ENCODE measurements at places on chromosomes 16 and 17.

- no peak for DNase-seq
Observed at GRCh38 chr17:65533852-65534457, 27.5 kb downstream of the AXIN2 start.

DNA sequence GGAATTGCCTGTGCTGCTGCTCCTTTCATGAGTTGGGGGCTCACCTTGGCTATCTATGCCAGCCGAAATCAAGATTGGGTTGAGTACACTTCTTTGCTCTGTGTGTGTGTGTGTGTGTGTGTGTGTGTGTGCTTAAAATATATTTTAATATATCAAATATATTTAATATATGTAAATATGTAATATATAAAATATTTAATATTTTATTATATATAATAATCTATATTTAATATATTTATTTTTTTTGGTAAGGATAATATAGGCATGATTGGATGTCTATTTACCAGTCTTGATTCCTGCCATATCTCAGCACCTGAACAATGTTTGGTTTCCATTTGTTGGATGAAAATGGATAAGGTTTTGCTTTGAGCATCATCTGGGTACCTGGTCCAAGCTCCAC, 399.3 kb downstream of the CA10 start:
- no peak for DNase-seq

- DNase-seq, result no peak
Observed at GRCh38 chr17:3859940-3860339, 13.9 kb upstream of the NCBP3 start.

DNA sequence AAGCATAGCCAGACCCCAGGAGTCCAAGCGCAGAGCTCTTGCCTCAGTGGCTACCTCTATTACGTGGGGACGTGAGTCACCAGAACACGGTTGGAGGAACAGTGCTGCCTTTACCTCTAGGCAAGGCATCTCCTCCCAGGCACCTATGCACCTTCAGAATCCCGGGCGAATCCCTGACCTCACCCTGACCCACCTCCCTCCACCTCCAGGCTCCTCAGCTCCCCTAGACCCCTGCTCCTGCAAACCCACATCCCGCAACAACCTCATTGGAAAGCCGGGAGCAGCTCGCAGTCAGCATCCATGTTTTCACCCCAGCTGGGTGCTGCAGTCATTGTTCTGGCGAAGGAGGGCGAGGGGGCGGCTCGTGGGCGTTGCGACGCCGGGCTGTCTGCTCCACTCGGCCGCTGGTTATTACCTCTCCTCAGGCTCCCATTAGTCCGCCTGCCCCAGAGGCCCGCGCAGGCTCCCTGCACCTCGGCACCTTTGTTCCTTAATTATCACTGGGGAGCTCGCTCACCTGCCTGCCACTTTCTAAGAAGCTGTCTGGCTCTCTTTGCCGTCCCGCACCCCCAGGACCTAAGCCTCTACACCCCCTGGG, 24.6 kb upstream of the DLX4 start:
- DNase-seq, result no peak

DNA sequence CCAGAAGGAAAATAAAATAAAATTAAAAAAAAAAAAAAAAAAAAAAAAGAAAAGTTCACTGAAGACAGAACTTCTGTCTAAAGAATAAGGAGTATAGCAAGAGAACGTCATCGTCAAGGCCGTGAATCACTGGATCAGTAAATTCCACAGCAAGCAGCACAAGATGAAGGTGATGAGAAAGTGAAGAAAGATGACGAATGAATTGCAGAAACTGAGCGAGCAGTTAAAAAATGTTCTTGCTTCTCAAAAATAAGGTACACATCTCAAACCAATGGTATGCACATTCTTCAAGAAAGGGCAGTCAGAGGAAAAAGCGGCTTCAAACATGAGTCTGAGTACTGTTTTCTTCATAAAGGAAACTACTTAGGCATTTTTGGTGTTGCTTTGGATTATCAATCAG, 104.7 kb downstream of the SMG6 start:
- DNase-seq, result peak; percentile 96

DNA sequence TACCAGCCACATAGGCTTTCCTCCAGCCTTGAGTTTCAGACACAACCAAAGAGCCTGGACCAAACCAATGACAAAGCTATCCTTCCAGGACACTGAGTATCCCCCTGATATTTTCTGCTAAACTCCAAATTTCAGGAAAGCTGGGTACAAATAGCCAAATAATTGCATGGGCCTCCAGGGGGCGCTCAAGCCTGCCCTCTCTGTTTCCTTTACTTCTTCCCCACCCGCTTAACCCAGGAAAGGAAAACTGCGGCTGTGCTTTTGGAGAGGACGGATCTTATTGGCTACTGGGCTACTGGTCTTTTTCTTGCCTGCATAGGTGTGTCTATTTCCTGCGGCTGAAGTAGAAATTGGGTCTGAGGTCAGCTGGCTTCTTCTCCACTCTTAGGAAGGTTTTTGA, 30.1 kb downstream of the GNGT2 start:
- peak; percentile 59 for DNase-seq

GRCh38 chr17:28944862-28945741, 6.2 kb downstream of the PHF12 start:
- peak; percentile 33 for DNase-seq

GRCh38 chr16:68227850-68228553, 7.9 kb downstream of the ESRP2 start:
- DNase-seq, result no peak

All from fibroblast of upper back skin (primary cell).